ENCODE measurements at places on chromosomes 13 and 19. TPM values are rescaled to one million over a fixed set of nuclear protein-coding genes. Genes with fewer than 3 reads are reported as not detected.

GRCh38 chr13:90839061-90839460 is 508.4 kb upstream of the MIR17HG start:
- H3K36me3 ChIP-seq, result no peaks in the 10 kb centered on the region
- DNase-seq, result no peak
- no peaks in the 10 kb centered on the region for H3K4me1 ChIP-seq
- no peak overlapping the region for H3K4me3 ChIP-seq
- H3K27me3 ChIP-seq, result no peaks in the 10 kb centered on the region

DNA sequence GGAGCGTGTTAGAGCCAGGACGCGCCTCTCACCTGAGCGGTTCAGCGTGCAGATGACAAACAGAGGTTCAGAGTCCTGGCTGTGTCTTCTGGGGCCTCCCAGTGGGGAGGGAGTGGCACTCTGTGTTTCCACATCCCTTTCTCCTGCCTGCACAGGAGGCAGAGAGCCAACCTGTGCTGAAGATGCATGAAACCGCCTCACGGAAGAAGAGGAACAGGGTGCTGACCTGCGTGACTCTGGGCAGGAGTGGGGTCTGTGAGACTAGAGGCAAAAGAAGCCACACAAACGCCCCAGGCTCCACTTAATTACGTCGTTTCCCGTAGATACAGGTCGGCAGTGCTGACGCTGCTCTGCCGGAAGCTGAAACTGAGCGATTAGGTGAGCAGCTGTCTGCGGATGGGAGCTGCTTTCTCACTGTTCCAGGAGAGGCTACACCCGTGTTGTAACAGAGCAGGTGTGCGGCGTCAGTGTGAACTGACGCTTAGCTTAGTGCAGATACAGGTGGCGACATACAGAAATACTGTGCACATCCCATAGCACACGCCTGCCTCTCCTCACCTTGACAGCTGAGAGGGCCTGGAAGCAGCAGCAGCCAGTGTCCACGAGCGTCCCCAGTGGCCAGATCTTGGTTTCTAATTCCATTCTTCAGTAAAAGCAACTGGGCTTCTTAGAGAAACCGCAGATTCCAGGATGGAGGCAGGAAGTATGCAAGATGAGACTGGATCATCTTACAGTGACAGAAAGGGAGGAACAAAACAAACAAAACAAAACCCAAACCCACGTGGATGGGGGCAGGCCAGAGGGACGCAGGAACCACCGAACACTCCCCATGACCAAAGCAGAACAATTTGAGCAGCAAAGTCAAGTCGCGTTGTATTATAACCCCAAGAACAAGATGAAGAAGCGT is 37.7 kb upstream of the MCF2L start:
- peaks cover 39% of the 10 kb centered on the region for H3K27me3 ChIP-seq
- peak overlapping the region; percentile 17 for H3K4me3 ChIP-seq
- H3K4me1 ChIP-seq, result peaks cover 29% of the 10 kb centered on the region
- DNase-seq, result no peak
- H3K27ac ChIP-seq, result no peak overlapping the region
- H3K36me3 ChIP-seq, result no peaks in the 10 kb centered on the region

The RDH8 gene
- total RNA-seq, result not detected

DNA sequence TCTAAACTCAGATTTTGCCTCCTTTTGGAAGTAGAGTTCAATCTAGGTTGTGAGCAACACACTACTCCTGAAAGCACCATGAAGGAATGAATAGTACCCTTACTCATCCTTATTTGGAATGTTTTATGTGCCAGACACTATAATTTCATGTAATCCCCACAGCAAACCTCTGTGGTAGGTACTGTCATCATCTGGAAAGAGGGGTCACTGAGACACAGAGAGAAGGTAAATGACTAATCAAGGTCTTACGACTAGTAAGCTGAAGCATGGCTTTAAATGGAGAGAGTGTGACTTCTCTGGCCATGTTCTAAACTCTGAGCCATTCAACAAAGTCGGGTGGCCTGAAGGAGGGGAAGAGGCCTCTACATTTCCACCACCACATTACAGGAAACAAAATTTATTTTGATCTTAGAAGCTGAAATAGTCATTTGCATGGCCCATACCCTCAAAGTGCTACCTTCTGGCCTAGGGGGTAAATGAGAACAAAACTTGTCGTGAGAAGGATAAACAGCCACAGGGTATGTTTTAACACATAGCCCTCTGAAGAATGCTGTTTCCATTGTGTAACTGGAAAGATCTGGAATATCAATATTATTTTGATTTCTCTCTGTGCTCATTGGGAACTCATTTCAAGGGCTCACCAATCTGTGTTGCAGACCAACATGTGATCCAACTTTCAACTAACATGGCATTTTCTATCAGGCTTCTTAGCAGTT is 180.8 kb upstream of the RFC3 start:
- peaks cover 63% of the 10 kb centered on the region for H3K4me1 ChIP-seq
- H3K27me3 ChIP-seq, result no peaks in the 10 kb centered on the region
- H3K27ac ChIP-seq, result peak overlapping the region; percentile 37
- H3K36me3 ChIP-seq, result no peaks in the 10 kb centered on the region
- no peak for DNase-seq

GRCh38 chr13:25575562-25575961 is 203.8 kb downstream of the ATP8A2 start:
- no peak overlapping the region for H3K4me3 ChIP-seq
- no peaks in the 10 kb centered on the region for H3K36me3 ChIP-seq
- no peak overlapping the region for H3K27ac ChIP-seq
- no peak for DNase-seq
- H3K27me3 ChIP-seq, result peaks cover 81% of the 10 kb centered on the region
- no peaks in the 10 kb centered on the region for H3K4me1 ChIP-seq

GRCh38 chr13:27660511-27660910 is 38.8 kb downstream of the POLR1D start:
- H3K4me3 ChIP-seq, result no peak overlapping the region
- no peaks in the 10 kb centered on the region for H3K27me3 ChIP-seq
- H3K27ac ChIP-seq, result no peak overlapping the region
- H3K36me3 ChIP-seq, result no peaks in the 10 kb centered on the region

GRCh38 chr13:67238277-67238859 is 8.2 kb upstream of the PCDH9 start:
- H3K27ac ChIP-seq, result no peak overlapping the region
- DNase-seq, result no peak
- H3K36me3 ChIP-seq, result no peaks in the 10 kb centered on the region

- H3K4me3 ChIP-seq, result no peak overlapping the region
- H3K27me3 ChIP-seq, result no peaks in the 10 kb centered on the region
- H3K36me3 ChIP-seq, result peaks cover 9% of the 10 kb centered on the region
- peaks cover 34% of the 10 kb centered on the region for H3K4me1 ChIP-seq
Observed at GRCh38 chr19:8511573-8512101, 2.3 kb downstream of the ZNF414 start.

- H3K27me3 ChIP-seq, result peaks cover 8% of the 10 kb centered on the region
- H3K4me1 ChIP-seq, result peaks cover 8% of the 10 kb centered on the region
- H3K36me3 ChIP-seq, result no peaks in the 10 kb centered on the region
- peak within 1 kb of the TSS; percentile 70 for H3K4me3 ChIP-seq
- DNase-seq, result peak; percentile 90
- H3K27ac ChIP-seq, result peak within 1 kb of the TSS; percentile 62
Observed at GRCh38 chr19:58033741-58034476, at the start of gene ZSCAN1. Gene ZSCAN1 (plus strand): TSS chr19:58034025. CDS start chr19:58037837, 3,812 bp downstream.

DNA sequence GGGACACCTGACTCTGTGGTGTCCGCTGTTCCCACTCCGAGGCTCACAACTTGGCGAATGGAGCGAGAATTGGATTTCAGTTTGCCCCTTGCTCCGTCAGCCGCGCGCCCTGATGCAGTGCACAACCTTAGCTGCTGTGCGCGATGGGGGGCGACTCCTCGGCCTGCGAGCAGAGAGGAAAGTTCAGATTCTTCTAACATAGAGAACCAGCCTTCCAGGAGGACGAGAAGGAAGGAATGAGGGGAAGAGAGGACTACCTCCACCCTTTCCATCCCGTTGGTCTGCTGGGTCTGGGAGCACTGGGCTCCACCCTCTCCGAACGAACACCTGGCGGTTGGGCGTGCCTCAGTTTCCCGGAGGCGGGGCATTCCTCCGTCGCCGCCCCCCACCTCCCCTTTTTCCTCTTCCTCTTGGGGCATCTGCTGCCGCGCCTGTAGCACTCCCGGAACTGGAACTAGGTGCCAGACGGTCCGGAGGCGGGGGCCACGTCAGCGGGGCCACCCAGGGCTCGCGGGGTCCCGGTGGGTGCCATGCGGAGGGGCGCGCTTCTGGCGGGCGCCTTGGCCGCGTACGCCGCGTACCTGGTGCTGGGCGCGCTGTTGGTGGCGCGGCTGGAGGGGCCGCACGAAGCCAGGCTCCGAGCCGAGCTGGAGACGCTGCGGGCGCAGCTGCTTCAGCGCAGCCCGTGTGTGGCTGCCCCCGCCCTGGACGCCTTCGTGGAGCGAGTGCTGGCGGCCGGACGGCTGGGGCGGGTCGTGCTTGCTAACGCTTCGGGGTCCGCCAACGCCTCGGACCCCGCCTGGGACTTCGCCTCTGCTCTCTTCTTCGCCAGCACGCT is at the start of gene KCNK6:
KCNK6 (plus strand) TSS at position 425 of the 838 bp plus-strand sequence; CDS start at position 531, 106 bp downstream.
- peaks cover 4% of the 10 kb centered on the region for H3K36me3 ChIP-seq
- peak; percentile 46 for DNase-seq
- peaks cover 74% of the 10 kb centered on the region for H3K4me1 ChIP-seq
- peak within 1 kb of the TSS; percentile 83 for H3K4me3 ChIP-seq

DNA sequence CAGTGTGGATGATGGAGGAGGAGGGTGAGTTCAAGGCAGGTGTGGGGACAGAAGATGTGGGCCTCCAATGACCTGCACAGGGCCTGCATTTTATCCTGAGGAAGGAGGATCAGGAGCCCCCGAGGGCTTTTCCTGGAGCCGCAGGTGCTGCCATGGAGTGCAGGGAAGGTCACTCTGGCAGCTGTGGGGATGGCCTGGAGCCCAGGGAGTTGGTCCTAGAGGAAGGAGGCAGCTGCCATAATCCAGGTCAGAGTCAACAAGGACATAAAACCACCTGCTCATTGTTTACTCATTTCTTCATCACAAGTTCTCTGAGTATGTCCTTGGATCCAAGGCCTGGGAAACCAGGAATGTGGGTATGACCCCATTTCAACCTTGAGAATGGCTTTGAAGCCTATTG is 87.2 kb downstream of the SCGB2B2 start:
- no peak overlapping the region for H3K4me3 ChIP-seq
- H3K27me3 ChIP-seq, result no peaks in the 10 kb centered on the region
- H3K27ac ChIP-seq, result no peak overlapping the region
- no peaks in the 10 kb centered on the region for H3K36me3 ChIP-seq
- DNase-seq, result no peak

The SERPINE3 gene
- total RNA-seq, result not detected

- no peak overlapping the region for H3K27ac ChIP-seq
- no peak for DNase-seq
- H3K36me3 ChIP-seq, result no peaks in the 10 kb centered on the region
Observed at GRCh38 chr13:66803808-66804456, 426.2 kb downstream of the PCDH9 start.

GRCh38 chr13:39037410-39037879 is 444 bp downstream of the PROSER1 start:
- peak overlapping the region; percentile 88 for H3K27ac ChIP-seq
- no peaks in the 10 kb centered on the region for H3K27me3 ChIP-seq

DNA sequence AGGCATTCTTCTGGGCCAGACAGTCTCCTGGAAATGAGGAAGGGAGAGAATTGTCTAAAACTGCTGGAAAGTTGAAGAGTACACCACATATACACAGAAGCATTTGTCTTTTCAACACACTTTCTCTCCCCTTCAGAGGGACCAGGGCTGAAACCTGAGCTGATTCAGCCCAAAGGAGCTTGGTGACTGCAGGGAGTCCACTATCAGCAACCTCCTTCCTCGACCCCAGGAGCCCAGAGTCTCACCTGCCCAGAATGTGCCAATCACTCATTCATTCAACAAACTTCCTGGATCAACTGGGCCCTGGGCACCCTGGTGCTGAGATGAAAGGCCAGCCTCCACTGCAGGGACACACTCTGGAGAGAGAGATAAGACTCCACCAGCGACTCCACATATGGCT is 128.9 kb upstream of the VSTM2B start:
- no peaks in the 10 kb centered on the region for H3K4me1 ChIP-seq
- H3K4me3 ChIP-seq, result no peak overlapping the region
- no peak overlapping the region for H3K27ac ChIP-seq

- no peak for DNase-seq
- H3K36me3 ChIP-seq, result no peaks in the 10 kb centered on the region
- peaks cover 36% of the 10 kb centered on the region for H3K27me3 ChIP-seq
Observed at GRCh38 chr19:55325172-55325571, at the start of gene TMEM150B. Gene TMEM150B (minus strand): TSS chr19:55325341. CDS start chr19:55321036, 4,305 bp downstream.

The ZNF546 gene
- 7.8 TPM for total RNA-seq

GRCh38 chr19:38769635-38770211 is 3.6 kb downstream of the LGALS7 start:
- peak overlapping the region; percentile 75 for H3K27ac ChIP-seq
- peak overlapping the region; percentile 56 for H3K4me3 ChIP-seq
- H3K36me3 ChIP-seq, result no peaks in the 10 kb centered on the region
- no peaks in the 10 kb centered on the region for H3K27me3 ChIP-seq
- H3K4me1 ChIP-seq, result peaks cover 9% of the 10 kb centered on the region

GRCh38 chr19:38918526-38918925 is 6.5 kb upstream of the CCER2 start:
- H3K4me1 ChIP-seq, result no peaks in the 10 kb centered on the region
- H3K27me3 ChIP-seq, result no peaks in the 10 kb centered on the region
- DNase-seq, result no peak
- peaks cover 18% of the 10 kb centered on the region for H3K36me3 ChIP-seq

The KASH5 gene
- not detected for total RNA-seq

DNA sequence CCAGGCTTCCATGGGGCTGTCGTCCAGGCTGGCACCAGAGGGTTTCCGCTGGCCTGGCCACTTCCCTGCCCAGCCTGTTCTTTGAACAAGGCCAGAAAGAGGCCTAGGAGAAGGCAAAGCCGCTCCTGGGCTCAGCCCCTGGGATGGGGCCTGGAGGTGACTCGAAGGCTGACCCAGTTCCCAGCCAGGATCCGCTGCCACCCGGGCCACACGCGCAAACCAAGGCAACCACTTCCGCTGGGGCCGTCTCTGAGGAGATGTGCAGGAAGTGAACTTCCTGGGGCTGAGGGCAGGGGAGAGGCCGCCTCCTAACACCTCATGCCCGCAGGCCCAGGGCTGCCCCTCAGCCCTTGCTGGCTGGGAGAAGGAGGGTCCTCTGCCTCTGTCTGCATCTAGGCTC is 15.2 kb downstream of the PLEKHF1 start:
- no peaks in the 10 kb centered on the region for H3K27me3 ChIP-seq
- peaks cover 9% of the 10 kb centered on the region for H3K36me3 ChIP-seq
- DNase-seq, result peak; percentile 53
- H3K4me3 ChIP-seq, result no peak overlapping the region
- H3K4me1 ChIP-seq, result peaks cover 78% of the 10 kb centered on the region
- H3K27ac ChIP-seq, result peak overlapping the region; percentile 98

GRCh38 chr19:19444681-19445155 is 39.2 kb downstream of the GATAD2A start:
- peaks cover 44% of the 10 kb centered on the region for H3K4me1 ChIP-seq
- peak overlapping the region; percentile 27 for H3K27ac ChIP-seq
- no peak overlapping the region for H3K4me3 ChIP-seq
- no peaks in the 10 kb centered on the region for H3K36me3 ChIP-seq

- H3K27me3 ChIP-seq, result peaks cover 3% of the 10 kb centered on the region
- no peak overlapping the region for H3K4me3 ChIP-seq
- H3K4me1 ChIP-seq, result peaks cover 44% of the 10 kb centered on the region
- peaks cover 42% of the 10 kb centered on the region for H3K36me3 ChIP-seq
- no peak for DNase-seq
Observed at GRCh38 chr13:41467425-41467945, 10.1 kb downstream of the RGCC start.

Measured in left ventricle myocardium inferior (tissue), 1 donor.